ENCODE measurements at places on chromosomes 6 and 20. TPM values are rescaled to one million over a fixed set of nuclear protein-coding genes. Genes with fewer than 3 reads are reported as not detected.

KCNK16 gene
- polyA plus RNA-seq = not detected

FAM50B gene
- 7.4 TPM for polyA plus RNA-seq

PCK1 gene
- polyA plus RNA-seq = not detected

FAXC gene
- polyA plus RNA-seq = 3.4 TPM

WFDC5 gene
- polyA plus RNA-seq = not detected

All from IMR-90 (cell line).